Suppressor macrophage (primary cell): ENCODE measurements at places on chromosomes 3 and 15.

DNA sequence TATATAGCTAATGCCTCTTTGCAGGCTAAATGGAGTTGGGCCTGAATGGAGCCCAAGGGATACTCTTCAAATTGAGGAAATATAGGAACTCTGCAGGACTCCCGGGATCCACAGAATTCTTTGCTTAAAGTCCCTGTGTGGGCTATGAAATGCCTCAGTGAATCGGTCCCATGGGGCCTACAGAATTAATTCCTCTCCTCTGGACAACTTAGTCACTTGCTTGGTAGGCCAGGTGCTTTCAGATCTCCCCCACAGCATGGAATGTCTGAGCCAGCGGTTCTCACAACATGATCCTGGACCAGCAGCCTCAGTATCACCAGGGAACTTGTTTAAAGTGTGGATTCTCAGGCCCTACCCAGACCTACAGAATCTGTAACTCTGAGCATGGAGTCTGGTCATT, 15.1 kb upstream of the PRICKLE2 start:
- DNase-seq: no peak

DNA sequence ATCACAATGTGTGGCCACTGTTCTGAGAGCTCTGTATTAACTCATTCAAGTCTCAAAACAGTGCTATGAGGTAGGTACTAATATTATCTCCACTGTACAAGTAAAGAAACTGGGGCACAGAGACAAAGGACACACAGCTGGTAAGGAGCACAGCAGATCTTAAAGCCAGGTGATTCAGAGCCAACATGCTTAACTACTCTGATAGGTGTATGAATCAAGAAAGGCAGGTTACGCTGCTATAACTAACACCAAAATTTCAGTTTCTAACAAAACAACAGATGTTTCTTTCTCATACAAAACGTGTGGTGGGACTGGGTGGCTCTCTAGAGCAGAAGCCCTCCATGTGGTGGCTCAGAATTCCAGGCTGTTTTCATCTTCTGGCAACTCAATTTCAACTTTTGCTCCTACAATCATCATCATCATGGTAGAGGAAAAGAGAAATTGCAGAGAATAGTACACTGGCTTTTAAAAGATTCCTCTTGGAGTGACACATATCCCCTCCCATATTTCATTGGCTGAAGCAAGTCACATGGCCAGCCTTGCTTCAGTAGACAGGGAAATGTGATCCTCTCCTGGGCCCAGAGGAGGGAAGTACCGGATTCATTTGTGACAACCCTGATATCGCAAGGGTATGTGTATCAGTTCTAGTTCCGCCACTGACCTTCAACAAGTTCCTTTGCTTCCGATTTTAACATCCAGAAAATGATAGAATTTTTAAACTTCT, 126.2 kb upstream of the PTX3 start:
- DNase-seq: no peak

- DNase-seq: peak; percentile 32
These were observed 12.4 kb downstream of the NTRK3 start for GRCh38 chr15:88243895-88244787.

DNA sequence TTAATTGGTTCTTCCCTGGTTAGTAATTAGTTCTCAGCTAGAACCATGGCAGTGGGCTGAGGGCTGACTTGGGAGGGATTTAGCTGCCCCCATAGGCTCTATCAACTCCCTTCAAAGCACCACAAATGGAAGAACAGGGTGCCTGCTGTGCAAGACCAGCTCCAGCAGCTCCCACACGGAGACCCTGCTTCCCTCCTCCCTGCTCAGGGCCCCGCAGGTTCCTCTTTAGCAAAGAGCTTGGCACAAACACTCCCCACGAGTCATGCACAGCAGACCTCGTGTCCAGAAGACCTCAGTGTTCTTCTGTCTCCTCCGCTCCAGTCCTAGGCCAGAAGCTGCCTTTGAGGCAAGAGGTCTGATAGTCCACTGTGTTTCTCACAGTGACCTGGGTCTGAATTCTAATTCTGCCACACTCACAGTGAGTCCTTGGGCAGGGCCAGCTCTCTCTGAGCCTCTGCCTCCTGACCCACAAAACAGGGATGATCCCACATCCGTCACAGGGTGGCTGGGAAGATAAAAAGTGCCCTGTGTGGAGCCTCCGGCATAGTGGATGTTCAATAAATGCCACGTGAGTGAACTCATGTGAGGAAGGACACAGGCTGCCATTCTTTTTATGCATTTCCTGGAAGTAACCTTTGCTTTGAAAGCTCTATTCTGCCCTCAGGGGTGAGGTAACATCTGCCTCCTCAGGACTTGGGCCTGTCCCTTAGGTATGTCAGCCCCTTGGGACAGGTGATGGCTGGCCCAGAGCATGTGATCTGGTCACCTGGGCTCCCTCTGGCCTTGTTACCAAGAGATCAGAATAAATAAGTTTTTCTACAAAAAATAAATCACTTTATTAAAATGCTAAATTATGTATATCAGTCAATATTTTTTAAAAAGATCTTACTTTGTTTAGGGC, 7.6 kb downstream of the RAB6B start:
- peak; percentile 85 for DNase-seq

DNA sequence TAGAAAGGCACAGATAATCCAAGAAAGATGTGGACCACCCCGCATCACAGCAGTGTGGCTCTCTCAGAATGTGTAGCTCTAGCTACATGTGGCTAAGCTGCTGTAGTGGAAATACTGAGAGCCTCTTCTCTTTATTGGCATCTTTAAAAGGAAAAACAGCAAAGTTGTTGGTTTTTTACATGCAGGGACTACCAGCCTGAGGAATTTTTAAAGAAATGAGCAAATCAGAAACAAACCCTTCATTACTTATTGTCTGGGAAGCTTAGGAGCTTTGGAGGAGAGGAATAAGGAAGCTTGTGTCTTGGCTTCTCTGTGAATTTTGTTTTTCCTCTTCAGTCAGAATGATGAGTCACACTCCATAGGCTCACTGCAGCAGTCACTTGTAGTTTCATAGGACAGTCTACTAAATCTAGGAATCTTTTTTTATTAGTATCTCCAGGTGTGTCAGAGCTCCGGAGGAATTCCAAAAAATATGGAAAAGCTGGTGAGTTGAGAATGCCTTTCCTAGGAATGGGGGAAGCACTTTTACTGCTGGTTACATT, 27.5 kb downstream of the POLG start:
- DNase-seq: peak; percentile 43
